Fibroblast of lung (primary cell): ENCODE measurements at places on chromosomes 12 and 14.

DNA sequence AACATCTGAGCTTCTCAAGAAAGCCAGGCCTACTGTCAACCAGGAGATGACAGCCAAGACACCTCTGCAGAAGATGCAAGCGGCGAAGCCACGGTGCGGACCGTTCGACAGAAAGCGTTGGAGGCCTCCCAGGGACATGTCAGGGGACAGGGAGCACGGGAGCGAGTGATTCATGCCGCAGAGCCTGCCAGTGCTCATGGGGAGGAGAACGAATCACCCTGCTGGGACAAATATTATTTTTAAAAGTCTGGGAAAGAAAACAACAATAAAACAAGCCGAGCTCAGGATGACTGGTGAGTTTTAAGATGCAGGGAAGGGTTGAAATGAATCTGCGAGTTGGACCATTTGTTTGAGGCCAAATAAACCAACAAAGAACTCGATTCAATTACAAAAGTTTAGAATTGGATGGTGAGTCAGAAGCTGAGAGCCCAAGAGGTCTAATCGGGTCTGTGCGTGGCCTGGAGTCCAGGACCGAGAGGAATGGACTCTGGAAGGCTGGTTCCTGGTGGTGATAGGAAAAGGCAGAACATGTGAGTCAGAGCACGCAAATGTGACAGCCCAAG, 91.0 kb downstream of the RBM19 start:
- peak; percentile 75 for DNase-seq

- no peak for DNase-seq
These were observed 24.7 kb upstream of the CSRNP2 start for GRCh38 chr12:51108136-51108535.

GRCh38 chr12:113330505-113330904, 4.4 kb downstream of the SLC8B1 start:
- DNase-seq = no peak

DNA sequence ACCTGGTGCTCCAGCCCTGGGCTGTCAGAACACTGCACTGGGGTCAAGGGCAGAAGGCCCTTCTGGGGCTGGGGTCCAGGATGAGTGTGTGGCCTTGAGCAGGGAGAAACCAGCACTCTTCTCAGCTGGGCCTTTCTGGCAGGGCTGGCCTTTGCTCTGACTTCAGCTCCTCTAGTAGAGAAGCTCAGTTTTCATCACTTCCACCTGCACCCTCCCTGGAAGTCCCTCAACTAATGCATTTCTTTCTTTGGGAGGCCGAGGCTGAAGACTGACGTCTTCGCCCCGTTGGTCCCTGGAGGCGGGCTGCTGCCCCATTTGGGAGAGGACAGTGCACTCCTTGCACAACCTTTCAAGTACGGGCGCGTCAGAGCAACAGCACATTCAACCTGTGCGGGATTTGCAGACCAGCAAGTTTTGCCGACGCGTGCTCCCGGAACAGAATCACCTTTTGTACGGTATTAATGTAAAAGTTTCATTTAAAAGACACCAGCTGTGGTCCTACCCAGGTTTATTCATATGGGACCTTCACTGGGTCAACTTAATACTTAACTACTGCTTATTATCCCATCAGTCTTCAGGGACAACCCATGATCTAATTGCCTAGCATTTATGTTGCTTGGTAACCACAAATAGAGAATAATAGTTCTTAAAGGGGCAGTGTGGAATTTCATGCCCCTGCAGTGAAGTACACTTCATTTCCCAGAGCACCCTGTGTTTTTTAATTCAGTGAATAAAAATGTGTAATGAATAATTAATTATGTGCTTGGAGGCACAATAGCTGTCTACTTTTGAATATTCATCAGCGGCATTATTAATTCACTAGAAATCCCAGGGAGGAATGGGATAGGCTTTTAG, 134.8 kb upstream of the VRK1 start:
- DNase-seq = no peak

DNA sequence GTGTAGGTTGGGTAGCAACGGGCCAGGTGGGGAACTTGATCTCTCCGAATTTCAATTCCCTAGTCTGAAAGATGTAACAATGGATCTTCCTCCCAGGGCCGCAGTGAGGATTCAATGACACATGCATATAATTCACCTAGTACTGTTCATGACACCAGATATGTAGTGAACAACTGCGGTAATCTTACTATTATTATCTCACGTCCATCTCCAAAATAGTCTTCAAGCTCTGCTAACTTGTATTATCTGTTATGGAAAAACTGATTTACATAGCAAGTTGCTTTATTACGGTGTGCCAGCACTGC, 26.4 kb downstream of the MOK start:
- DNase-seq = no peak

GRCh38 chr12:57614178-57614947, 3.1 kb downstream of the ARHGEF25 start:
- no peak for DNase-seq

GRCh38 chr12:72286526-72286925, 14.4 kb downstream of the TRHDE start:
- DNase-seq = peak; percentile 61

- DNase-seq = no peak
These were observed 97.9 kb downstream of the ARMH4 start for GRCh38 chr14:58054100-58054499.

DNA sequence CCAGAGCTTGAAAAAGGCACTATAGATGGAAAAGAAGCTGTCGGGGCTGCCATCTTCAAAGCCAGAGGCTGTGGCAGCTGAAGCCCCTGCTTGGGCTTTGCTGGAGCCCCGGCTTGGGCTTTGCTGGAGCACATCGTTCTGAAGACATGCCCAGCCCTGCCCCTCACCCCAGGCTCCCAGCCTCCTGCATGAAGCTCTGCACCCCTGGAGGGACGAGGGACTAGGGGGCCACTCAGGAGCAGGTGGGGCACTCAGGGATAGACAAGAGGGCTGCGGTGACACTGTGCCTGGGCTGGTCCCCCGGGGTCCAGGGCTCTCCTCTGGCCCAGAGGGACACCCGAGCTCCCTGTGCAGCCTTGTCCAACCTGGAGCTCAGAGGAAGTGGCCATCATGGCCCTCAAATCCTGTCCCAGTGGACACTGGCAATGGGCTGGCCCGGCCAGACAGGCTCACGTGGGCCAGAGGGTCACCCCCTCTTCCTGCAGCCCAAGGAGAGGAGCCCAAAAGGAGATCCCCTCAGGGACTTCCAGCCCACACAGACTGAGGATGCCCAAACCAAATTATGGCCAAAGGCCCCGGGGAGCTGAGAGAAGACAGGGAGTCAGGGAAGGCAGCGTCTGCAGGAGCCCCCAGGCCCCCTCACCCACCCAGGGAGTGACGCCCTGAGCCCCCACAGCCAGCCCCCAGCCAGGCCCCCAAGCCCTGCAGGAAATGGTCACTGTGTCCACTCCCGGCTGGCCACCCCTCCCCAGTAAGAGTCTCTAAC, 23.1 kb upstream of the C14orf180 start:
- DNase-seq = no peak

- DNase-seq = peak; percentile 23
These were observed 32.4 kb downstream of the FLVCR2 start for GRCh38 chr14:75610834-75611233.

GRCh38 chr12:27552886-27553560, 29.0 kb downstream of the PPFIBP1 start:
- peak; percentile 28 for DNase-seq

- no peak for DNase-seq
These were observed 1.1 kb upstream of the FAR2 start for GRCh38 chr12:29147731-29148595.

GRCh38 chr12:78793491-78793890, 71.1 kb upstream of the SYT1 start:
- peak; percentile 34 for DNase-seq

DNA sequence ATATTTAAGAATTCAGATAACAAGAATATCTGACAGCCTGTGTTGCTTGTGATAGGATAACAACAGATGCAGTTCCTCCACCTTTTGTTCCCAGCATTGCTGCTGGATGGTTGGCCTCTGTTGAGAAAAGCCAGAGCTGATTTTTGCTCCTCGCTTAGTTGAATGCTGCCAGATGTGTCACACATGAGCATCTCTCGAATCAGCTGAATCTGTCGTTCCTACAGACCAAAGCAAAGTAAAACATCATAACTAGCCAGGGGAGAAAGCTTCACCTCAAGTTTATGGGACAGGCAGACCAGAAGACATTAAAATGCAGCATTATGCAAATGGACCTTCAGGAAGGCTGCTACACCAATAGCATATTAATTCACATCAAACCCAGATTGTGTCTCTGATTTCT, 20.1 kb downstream of the RACGAP1 start:
- DNase-seq = no peak

DNA sequence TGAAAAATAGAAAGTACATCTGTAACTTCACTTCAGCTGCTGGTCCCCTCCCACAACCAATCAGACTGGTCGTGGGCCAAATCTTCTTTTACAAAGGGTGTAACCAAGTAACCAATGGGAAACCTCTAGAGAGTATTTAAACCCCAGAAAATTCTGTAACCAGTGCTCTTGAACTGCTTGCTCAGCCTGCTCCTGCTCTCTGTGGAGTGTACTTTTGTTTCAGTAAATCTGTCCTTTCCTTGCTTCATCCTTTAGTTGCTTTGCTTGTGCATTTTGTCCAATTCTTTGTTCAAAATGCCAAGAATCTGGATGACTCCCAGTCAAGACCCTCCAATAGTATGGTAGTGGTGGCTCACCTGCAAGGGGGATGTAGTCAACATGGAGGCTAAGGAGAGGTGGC, 489.1 kb downstream of the FUT8 start:
- DNase-seq = no peak

DNA sequence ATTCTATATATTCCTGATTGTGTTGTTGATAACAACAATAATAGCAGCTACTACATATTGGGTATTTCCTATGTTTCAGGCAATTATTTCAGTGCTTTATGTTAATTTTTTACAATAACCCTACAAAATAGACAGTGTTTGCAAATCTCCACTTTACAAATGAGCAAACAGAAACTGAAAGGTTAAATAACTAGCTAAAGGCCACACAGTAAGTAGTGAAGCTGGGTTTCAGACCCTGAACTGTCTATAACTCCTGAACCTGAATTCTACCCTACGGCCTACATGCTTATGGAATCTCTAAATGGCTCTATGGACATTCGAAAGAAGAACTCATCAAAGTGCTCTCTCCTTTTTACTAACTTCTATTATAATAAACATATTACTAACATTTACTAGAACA, 19.7 kb upstream of the NUDT4 start:
- no peak for DNase-seq

DNA sequence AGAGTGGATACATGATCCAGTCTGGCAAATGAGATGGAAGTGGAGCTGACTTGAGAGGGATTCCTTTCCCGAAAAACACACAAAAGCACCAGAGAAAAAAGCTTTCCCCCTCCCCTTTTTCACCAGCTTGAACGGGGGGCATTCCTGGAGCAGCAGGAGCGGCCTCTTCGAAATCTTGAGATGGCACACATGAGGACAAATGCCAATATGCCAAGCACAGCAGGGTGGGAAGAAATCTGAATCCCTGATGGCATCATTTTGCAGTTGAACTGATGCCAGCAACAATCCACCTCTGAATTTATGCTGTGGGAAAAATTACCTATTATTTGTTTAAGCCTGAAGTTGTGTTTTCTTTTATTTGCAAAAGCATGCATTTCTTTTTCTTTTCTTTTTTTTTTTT, 29.7 kb upstream of the BICD1 start:
- DNase-seq = no peak

DNA sequence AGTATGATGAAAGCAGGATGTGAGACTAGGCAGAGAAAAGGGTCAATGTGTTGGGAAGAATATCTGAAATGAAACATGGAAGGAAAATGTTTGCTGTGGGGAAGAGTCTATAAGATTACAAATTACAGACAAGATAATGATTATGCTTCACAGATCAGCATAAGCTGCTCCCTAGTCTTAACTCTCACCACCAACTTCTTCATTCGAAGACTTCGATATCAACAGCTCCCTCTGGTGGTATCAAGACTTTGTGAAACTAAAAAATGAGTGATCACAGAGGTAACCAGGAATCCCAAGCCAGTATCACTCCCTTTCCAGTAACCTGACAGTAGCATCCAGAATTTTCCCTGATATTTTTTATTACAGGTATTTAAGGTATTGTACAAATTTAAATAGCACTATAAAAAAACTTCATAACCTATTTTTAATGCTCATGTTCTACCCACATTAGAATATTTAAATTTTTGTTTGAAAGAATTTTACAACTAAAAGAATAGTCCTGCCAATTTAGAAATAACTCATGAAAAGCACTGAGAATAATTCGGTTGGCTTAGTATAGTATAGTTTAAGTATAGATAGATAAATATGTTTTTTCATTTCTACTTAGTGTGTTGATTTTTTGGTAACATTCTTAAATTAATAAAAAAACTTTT, 84.4 kb downstream of the C2CD5 start:
- peak; percentile 69 for DNase-seq

GRCh38 chr12:34377243-34378035, 355.1 kb downstream of the ALG10 start:
- DNase-seq = no peak

GRCh38 chr14:80560800-80561657, 349.7 kb upstream of the DIO2 start:
- no peak for DNase-seq

GRCh38 chr12:94650143-94651056, at the start of gene TMCC3:
Gene TMCC3, minus strand, starts transcription at chr12:94650557. Its CDS starts 127 bp downstream, at chr12:94650430.
- peak; percentile 45 for DNase-seq
